Calu3 (cell line): ENCODE measurements at places on chromosomes 16 and 17.

- DNase-seq = no peak
Observed at GRCh38 chr17:65527381-65527780, 34.1 kb downstream of the AXIN2 start.

GRCh38 chr16:23941963-23942564, 106.3 kb downstream of the PRKCB start:
- DNase-seq = no peak

- DNase-seq = no peak
Observed at GRCh38 chr17:7166873-7167272, 12.3 kb downstream of the ASGR1 start.

DNA sequence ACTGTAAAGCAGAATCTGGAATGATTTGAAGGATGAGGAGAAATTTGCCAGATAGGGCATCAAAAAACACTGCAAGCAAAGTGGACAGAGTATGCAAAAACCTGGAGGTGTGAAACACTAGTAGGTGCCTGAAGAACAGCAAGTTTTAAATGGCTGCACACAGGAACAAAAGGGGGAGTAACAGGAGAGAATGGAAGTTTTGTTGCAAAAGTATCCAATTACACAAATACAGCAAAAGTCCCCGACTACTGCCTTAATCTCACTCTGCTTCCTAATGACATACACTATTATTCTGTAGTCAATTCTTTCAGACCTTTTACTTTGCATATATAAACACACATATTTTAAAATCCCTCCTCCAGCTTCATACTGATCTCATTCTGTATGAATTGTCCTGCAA, 1.5 kb downstream of the HEATR6 start:
- DNase-seq = no peak

- no peak for DNase-seq
Observed at GRCh38 chr16:50991436-50991835, 159.6 kb downstream of the SALL1 start.

DNA sequence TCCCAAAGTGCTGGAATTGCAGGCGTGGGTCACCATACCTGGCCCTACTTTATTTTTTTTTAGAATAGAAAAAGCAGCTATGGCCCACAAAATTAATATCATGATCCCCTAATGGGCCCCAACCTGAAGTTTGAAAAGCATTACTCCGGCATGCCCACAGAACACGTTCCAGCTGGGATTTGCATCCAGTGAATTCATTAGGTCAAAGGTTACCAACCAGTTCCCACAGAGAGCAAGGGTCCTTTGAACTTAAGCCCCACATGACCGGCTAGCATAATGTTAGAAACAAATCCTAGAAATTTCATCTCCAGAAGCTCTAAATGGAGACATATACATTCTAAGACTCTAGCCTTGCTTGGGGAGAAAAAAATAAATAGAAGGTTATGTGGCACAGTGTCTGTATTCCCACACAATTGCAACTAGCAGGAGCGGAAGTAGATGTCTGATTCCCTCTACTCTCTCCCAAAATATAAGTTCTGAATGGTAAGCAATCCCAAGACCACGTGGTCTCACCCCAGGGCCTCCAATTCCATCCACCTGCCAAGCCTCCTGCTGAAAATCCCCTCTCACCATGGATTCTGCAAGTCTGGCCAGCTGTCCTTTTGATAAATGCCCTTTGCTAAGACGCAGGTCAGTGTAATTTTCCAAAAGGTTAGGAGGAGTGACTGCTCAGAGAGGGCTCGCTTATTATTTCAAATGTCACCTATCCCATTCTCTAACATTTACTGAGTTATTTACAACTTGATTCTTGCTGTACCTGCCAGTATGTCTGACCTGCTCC, 395.8 kb downstream of the NPIPA8 start:
- DNase-seq = no peak

DNA sequence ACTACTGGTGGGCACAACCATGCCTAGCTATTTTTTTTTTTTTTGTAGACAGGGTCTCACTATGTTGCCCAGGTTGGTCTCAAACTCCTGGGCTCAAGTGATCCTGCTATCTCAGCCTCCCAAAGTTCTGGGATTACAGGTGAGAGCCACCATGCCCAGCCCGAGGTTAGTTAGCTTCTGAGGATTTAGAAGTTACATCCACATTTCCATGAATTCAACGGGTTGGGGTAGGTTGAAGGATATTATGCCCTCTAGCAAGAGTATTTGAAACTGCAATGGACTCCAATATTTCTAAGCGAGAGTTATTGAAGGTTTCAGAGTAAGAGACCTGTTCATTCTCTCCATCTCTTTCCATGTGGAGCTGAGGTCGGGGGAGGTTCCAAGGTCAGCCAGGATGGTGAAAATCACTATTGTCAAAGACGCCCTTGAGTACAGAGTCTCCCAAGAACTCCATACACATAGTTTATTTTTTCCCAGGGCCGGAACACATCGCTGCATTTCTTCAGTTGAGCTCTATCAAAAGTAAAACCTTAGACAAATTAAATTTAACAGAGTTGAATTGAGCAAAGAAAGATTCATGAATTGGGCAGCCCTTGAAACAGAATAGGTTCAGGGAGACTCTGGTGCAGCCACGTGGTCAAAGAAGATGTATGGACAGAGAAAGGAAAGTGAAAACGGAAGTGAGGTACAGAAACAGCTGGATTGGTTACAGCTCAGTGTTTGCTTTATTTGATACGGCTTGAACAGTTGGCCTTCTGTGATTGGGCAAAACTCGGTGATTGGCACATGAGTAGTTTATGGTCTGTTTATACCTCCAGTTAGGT, 19.0 kb upstream of the ITPRIPL2 start:
- DNase-seq = peak; percentile 32

DNA sequence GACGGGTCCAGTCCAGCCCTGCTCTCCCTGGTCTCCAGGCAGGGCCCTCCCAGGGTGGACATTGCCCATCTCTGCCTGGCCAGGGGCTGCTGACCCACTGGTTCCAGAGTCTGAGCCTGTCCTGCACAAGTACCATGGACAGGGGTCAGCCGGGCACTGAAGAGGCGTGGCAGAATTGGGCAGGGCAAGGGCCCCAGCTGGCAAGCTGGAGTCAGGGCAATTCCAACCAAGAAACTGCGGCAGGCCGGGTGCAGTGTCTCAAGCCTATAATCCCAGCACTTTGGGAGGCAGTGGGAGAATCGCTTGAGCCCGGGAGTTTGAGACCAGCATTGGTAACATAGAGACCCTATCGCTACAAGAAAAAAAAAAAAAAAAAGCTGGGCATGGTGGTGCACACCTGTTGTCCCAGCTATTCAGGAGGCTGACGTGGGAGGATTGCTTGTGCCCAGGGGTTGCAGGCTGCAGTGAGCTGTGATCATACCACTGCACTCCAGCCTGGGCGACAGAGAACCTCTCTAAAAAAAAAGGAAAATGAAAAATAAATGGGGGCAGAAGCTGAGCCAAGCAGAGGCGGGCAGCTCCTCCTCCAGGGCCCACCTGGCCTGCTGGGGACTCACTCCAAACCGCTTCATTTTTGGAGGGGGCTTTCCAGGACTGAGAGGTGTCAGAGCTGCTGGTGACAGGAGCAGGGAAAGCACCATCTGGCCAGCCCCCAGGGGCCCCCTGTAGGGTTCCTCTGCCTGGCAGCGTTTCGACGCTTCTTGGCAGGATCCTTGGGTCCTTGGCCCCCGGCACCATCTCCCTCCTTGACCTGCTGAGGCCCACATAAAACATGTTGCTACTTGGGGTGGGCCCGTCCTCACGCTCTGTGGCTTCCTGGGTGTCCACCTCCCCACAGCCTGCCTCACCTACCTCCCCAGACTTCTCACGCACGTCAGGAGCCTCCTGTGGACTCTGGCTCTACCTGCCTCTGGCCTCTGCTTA, 2.9 kb upstream of the MAFG start:
- DNase-seq = peak; percentile 41

DNA sequence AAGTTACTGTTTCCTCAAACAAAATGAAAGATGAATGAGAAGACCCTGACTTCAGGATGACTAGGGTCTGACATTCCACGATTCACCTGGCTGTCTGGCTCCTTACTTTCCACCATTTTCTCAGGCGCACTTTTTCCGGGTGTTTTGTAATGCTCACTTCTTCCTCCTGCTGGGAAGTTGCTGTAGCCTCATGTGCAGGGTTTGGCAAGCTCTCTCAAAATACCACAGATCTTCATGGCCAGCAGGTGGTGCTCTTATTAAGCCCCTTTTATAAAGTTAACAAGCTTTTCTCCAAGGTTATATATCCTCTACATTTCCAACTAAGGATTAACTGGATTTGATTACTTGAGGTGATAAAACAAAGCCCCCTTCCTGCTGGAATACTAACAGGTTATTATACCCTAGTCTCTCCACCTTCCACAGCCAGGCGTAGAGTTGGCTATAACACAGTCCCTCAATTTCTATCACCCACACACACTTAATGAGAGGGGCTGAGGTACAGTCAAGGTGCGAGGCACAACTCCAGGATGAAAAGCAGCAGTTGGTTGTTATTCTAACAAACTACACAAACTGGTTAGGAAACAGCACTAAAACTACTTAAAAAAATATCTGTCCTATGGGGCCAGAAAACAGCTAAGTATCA, 45.4 kb downstream of the STH start:
- peak; percentile 83 for DNase-seq

DNA sequence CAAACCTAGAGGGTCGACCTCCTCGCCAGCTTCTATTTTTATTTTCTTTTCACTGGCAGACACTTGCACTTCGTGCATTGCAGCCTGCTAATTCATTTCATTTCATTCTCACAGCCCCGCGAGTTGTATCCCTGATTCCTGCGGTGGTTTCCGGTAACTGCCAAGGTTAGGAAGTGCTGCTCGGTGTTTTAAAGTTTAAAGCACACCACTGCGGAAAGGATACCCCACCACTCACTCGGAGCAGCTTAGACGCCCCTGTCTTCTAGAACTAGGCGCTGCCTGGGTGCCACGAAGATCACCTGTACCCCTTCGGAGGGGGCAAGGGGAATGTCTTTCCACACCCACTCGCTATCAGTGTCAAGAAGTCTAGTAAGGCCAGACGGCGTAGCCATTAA, 509 bp downstream of the CNEP1R1 start:
- no peak for DNase-seq

DNA sequence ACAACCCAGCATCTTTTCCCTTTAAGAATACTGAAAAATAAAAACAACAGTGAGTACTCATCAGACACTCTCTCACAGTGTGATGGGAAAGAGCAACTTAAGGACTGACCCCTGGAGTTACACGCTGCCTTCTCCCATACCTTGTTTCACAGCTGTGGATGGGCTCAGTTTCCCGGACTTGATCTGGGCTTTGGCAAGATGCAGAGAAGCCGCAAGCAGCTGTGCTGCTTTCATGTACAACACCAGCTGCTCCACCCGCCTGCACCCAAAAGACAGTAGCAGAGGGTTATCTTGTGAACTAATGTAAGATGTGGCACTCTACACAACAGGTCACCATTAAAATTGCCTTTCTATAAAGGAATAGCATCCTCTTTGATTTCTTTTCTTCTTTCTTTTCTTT, 32.7 kb upstream of the ALDH3A1 start:
- DNase-seq = no peak

- DNase-seq = no peak
Observed at GRCh38 chr16:1645914-1646525, 32.1 kb upstream of the JPT2 start.

- DNase-seq = peak; percentile 77
Observed at GRCh38 chr17:2406903-2407790, 6.3 kb upstream of the MNT start.

GRCh38 chr16:22369221-22369811, 5.1 kb downstream of the CDR2 start:
- no peak for DNase-seq

GRCh38 chr16:49964973-49965372, 60.1 kb upstream of the CNEP1R1 start:
- DNase-seq = no peak

GRCh38 chr17:72953621-72954020, 138.9 kb downstream of the SLC39A11 start:
- DNase-seq = no peak

DNA sequence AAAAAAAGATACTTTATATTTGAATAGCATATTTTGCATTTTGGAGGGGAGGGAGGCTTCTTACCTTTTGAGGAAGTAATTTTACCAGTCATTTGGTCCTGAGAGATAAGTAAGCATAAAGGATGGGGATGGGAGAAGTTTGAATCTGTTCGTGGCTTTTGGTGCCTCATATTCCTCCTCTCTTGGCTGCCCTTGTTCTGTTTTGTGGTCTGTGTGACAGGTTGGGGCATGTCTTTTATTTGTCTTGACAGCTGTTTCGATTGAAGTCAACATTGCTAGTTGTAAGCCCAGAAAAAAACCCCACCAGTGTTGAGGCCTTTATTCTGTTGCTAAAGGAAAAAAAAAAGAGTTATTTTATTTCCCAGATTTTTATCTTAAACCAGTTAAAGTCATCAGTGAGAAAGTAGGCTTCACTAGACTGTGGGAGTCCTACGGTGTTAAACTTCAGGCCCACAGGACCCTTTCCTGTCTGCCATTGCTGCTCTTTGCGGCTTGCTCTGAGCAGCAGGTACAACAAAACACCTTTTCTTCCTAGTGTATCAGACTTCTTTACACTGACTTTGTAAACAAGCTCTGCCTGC, 11.4 kb downstream of the SLC7A6 start:
- DNase-seq = no peak

- no peak for DNase-seq
Observed at GRCh38 chr17:7552621-7553051, 3.8 kb downstream of the TNFSF12 start.

- DNase-seq = no peak
Observed at GRCh38 chr17:13474073-13474800, 127.5 kb downstream of the HS3ST3A1 start.

DNA sequence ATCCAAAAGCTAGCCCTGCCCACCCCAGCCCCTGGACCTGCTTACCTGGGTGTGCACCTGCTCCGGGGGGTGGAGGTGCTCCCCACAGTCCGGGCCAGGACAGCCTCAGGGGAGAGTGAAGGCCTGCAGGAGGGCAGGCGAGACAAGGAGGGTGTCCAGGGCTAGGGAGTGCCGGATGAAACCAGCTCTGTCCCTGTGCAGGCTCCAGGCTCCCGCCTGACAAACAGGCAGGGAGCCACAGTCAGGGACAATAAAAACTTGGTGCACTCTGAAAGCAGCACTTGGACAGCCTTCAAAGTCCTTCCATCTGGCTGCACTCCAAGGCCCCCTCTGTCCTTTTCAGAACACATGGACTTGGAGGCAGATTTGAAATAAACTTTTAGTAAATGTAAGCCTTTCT, 3.9 kb downstream of the PAQR4 start:
- no peak for DNase-seq

- DNase-seq = peak; percentile 82
Observed at GRCh38 chr16:85395207-85395912, 217.8 kb upstream of the GSE1 start.

DNA sequence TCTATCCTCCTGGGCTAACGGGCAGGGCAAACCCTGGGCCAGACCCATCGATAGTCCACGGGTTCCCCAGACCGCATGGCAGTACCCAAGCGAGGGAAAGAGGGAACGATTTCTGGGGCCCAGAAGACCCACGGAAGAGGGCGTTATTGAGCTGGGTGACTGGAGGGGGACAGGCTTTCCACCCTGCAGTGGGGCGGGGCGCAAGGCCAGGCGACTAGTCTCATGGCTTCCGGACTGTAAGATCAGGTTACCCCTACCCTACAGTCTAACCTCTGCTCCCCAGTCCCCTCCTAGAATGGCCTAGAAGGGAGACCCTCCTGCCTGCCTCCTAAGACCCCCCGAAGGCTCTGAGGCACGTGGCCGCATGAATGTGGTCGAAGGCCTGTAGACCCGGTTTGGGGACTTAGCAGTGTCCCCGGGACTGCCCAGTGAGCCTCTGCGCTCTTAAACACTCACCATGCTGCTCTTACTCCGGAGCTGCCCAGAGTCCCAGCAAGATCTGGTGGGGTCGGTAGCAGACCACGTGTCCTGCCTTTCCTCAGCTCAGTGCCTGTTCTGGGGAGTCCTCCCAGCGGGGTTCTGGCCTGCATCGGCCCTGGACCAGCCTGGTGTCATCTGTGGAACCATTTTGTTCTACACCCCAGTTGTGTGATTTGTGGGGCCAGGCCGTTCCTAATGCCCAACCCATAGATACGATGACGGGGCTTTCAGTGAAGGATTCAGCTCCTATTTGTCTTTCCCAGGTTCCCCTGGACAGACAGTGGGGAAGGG, 13.2 kb upstream of the AURKB start:
- DNase-seq = peak; percentile 57
